RCC 7860 (cell line): ENCODE measurements at places on chromosomes 7 and 10.

GRCh38 chr7:116592445-116592844, 67.6 kb downstream of the CAV1 start:
- DNase-seq: peak; percentile 75

GRCh38 chr7:43211286-43211685, 98.8 kb downstream of the HECW1 start:
- no peak for DNase-seq

DNA sequence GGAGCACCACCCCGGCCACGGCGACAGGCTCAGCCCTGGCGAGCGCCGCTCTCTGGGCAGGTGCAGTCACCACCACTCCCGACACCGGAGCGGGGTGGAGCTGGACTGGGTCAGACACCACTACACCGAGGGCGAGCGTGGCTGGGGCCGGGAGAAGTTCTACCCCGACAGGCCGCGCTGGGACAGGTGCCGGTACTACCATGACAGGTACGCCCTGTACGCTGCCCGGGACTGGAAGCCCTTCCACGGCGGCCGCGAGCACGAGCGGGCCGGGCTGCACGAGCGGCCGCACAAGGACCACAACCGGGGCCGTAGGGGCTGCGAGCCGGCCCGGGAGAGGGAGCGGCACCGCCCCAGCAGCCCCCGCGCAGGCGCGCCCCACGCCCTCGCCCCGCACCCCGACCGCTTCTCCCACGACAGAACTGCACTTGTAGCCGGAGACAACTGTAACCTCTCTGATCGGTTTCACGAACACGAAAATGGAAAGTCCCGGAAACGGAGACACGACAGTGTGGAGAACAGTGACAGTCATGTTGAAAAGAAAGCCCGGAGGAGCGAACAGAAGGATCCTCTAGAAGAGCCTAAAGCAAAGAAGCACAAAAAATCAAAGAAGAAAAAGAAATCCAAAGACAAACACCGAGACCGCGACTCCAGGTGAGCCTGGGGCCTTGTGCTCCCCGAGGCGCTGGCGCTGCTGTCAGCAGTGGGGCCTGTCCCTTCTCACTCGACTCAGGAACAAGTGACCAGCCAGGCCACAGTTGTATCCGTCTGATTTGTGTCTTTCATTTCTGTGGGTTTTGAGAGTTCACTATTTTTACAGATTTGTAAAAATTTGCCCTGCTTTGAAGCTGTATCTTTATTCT, 117.7 kb downstream of the CYTH3 start:
- DNase-seq: no peak

DNA sequence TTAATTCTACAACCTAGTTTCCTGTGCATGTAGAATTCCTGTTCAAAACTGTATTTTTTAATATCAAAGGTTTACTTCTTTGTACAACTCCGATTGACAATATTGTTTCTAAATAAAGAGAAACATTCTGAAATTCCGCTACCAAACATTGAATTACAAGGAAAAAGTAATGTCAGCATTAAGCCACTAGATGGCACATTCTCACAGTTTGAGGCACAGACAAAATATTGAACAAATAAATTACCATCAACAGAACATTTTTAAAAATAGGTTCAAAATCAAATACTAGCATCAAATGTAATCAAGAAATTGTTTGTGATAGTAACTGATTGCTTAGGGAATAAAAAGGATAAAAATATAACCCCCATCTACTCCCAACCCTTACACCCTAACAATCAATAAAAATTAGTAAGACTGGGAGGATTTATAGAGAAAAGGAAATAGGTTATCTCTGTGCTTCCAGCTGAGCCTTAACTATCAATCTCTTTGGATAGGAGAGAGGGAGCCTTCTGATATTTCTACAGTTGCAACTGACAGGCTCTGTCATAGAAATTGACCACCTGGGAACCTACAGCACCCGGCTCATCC, 86.6 kb upstream of the C7orf33 start:
- peak; percentile 36 for DNase-seq

GRCh38 chr10:122637376-122637775, 62.3 kb downstream of the C10orf120 start:
- no peak for DNase-seq

- peak; percentile 50 for DNase-seq
Measured at GRCh38 chr10:88989824-88990383, 694 bp upstream of the FAS start.

DNA sequence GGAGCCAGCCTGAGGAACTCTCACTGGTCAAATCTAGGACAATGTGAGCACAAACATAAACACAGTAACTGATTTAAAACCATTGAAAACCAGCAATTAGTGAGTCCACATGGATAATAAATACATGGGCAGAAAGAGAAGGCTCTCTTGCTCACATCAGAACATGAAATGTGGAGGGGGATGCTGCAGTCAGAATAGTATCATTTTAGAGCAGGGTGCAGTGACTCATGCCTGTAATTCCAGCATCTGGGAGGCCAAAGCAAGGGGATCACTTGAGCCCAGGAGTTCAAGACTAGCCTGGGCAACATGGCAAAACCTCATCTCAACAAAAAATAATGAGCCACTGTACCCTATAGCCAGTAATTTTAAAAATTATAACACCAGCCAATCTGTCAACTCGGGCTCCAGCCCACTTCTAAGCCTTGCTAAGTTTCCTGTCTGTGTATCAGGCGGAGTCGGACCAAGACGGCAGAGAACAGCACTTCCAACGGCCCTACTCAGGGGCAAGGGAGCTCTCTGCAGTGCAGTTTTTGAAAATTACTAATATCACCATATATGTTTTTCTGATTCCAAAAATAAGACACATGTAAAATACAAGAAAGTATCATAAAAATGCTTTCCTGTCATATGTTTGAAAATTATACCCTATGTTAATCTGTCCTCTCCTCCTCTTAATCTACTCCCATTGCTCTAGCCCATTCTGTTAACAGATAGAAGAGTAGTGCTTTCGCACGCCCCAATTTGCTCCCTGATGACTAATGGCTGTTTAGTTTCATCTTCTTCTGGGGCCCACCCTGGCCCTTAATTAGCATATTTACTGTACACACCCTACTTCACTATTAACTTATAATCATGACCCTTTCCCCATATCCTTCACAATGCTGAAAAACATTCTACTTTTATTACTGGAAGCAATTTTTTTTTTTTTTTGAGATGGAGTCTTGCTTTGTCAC, 17.1 kb downstream of the URGCP start:
- no peak for DNase-seq

DNA sequence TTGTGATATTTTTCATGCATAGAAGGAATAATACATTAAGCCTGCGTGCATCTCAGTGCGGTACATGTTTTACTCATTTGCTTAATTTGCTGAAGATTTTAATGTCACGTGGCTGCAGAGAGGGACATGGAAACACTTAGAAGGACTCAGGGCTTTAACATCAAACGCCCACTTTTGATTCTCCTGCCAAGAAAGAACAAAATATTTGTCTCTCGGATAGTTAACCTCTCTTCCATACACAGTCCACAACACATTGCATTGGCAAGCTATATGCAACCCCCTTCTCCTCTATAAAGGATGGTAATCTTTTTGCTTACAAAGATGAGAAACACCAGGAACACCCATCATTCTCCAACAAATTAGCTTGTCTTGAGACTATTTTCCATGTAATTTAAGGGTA, 148.0 kb upstream of the NRP1 start:
- DNase-seq: no peak

DNA sequence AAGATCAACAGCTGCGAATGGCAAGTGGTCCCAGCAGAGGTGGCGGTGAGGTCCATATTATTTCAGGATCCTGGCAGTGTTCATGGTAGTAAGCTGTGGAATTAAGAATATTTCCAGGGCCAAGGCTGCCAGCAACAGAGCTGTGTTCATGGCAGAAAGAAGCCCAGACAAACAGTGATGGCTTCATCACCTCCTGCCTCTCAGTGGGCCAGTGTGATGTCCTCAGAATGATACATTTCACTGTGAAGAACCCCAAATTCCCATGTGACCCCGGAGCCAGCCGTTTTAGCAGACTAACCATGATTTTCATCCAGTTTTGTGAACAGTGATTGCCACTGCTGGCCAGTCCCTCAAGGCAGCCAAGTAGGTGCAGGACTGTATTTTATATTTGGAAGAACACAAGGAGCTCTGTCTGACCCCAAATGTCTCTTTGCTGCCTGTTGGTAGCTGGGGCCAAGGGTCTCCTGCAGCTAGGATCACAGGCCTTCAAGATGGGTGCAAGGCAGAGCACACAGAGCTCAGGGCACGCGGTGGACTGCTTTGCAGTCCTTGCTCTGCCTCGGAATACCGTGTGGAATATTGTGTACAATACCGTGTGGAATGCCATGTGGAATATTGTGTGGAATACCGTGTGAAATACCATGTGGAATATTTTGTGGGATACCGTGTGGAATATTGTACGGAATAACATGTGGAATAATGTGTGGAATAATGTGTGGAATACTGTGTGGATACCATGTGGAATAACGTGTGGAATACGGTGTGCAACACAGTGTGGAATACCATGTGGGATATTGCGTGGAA, 132.3 kb upstream of the CHST15 start:
- DNase-seq: no peak

DNA sequence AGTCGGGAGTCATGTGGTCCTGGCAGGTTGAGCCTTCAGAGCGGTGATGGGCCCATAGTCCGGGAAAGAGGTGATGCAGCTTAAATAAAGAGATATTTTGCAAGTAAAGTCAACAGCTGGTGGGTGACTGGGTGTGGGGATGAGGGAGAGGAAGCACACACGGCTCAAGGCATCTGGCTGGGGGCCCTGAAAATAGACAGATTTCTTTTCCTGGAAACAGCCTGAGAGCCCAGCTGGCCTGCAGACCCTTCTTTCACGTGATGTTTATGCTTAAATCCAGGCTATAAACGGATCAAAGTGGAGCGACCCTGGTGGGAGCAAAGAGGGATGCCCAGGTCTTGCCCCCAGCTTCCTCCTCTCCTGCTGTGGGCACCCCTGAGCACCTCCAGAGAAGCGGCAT, 149.1 kb downstream of the TEX36 start:
- no peak for DNase-seq
